Activated CD4-positive, alpha-beta T cell treated with anti-CD3 and anti-CD28 coated beads, Interleukin-2, amount 50 U/mL, for 24 hours (primary cell): ENCODE measurements at places on chromosomes 6 and 20.

GRCh38 chr6:66245231-66245630 is 538.2 kb upstream of the EYS start:
- no peak for DNase-seq

DNA sequence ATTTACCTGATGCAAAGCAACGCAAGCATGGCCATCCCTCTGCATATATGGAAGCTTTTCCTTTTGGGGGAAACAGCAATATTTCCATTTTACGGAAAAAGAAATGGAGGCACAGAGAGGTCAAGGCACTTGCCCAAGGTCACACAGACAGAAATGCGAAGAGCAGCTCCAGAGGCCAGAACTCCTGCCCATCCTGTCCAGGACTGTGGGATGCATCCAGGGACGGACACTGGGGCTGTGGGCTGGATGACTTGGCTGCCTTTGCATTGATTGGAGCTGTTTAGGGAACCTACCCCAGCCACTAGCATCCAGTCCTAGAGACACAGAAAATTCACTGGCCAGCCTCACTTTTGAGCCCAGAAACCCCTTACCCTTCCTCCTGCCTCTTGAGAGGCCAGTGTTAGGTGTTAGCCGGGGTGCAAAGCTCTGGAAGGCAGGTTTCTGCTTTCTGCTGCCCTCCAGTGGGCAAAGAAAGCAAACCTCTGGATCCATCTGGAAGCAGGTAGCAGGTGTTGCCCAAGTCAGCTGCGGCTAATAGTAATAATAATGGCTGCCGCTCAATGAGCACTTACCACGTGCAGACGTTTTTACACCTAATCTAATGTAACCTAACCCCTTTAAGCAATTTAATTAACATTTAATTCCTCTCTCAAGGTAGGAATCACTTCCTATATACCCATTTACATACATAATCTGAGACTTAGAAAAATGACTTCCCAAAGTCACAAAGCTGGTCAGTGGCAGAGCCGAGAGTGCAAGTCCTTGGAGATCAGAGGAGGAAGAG is 31.7 kb upstream of the CCN5 start:
- DNase-seq = no peak

- DNase-seq = no peak
Observed at GRCh38 chr6:112488238-112488637, 141.1 kb downstream of the RFPL4B start.

- no peak for DNase-seq
Observed at GRCh38 chr6:28125401-28125800, 992 bp downstream of the ZSCAN16 start.

DNA sequence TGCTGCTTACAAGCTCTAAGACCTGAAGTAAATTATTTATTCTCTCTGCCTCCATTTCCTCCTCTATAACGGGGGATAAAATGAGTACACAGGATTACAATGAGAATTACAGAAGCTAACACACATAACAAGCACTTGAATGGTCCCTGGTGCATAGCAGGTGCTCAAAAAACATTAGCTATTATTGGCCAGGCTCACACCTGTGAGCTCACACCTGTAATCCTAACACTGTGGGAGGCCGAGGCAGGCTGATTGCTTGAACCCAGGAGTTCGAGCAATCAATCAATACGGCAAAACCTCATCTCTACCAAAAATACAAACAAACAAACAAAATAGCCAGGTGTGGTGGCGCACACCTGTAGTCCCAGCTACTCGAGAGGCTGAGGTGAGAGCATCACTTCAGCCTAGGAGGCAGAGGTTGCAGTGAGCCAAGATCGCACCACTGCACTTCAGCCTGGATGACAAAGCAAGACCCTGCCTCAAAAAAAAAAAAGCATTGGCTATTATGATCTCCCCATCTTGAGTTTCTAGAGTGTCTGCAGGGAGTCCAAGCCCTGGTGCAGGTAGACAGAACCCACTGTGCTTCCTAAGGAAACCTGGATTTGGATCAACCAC is 68.1 kb downstream of the PREX1 start:
- DNase-seq = no peak

GRCh38 chr6:70289299-70289698 is 13.6 kb downstream of the COL9A1 start:
- no peak for DNase-seq
